ENCODE measurements at places on chromosomes 3 and 15.

DNA sequence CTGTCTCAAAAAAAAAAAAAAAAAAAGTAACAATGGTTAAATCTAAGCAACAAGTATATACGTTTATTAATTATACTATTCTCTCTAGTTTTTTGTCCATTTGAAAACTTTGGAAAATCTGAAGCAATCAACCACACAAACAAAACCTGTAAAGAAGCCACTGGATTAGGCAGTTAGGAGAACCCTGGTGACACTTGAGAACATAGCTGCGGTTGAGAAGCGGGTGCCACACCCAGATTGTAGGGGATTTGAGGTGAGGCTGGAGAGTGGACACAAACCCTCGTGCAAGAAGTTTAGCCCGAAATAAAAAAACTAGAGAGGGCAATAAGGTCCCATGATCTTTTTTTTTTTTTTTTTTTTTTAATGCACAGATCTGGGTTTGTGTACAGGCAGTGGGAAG lies 25.9 kb upstream of the ZBTB38 start:
- no peak for DNase-seq

GRCh38 chr3:61200270-61200669 lies 51.0 kb downstream of the FHIT start:
- no peak for DNase-seq

DNA sequence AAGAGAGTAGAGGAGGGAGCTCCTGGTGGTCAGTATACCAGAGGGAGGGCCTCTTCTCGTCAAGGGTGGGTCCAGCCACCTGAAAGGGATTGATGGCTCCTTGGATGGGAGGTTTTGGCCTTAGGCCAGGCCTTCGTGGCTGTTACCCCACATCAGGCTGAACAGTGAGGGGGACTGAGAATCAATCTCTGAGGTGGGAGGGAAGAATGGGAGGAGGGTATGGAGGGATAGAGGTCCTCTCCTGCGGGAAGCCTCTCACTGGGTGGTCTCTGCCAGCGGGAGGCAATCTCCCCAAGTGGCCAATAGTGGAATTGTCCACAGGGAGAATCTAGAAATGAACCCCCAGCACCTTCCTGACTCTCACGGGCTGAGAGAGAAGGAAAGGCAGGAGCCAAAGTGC lies 53.5 kb downstream of the BSN start:
- no peak for DNase-seq

DNA sequence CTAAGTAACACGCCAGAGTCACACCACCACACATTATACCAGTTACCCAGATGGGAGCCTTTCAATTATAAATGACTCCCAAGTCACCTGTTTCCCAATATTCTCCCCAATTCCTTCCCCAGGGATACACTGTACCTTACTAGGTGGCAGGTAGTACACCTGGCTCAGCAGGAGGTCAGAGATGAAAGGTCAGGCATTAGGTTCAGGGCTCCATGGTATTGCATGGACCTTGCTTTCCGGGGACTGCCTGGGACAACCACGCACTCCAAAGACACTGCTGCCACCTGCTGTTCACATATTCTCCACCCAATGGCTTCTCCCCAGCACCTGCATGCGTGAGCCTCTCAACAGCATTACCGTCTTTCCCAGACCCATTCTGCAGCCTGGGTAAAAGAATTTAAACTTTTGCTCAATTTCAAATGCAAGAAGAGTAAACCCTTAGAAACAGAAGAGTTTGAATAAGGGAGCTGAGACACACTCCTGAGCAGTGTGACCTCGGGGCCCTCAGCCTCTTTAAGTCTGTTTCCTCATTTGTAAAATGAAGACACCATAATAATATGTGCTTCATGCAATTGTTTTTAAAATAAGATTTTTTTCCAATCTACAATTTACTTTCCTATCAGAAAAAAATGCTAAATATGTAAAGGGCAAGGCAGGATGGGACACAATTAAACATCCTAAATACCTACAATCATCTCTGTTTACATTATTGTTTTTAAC lies 28.0 kb upstream of the LACTB start:
- no peak for DNase-seq

DNA sequence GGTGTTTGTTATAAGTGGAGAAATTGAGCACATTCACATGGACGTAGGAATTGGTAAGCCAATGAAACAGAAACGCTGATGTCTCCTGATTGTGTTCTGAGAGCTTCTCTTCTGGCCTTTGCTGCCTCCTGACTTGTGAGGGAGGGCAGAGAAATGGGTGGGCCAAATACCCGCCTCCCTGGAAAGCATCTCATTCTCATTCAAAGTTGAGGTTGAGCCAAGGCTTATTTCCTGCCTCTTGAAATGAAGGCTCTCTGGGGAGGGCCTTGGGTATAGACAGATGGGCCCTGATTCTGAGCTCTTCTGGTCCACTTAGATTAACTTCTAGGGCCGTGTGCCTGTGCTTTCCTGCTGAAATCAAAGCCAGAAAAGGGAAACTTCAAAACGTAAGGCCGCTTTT lies 57.4 kb upstream of the MYZAP start:
- DNase-seq = peak; percentile 92

- DNase-seq = no peak
These were observed 309.8 kb upstream of the MANF start for GRCh38 chr3:51075221-51075775.

DNA sequence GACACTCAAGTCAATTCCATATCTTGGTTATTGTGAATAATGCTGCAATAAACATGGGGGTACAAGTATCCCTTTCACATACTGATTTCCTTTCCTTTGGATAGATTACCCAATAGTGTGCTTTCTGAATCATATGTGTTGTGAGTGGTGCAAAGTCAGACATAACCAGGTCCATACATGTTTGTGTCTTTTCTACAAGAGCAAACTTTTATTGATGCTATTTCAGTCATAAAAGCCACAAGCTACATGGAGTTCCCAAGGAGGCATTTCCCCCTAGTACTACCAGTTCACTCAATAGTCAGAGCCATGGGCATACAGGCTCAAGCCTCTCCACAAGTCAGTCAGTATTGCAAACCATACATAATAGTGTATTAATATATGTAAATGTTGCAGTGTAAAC lies 10.1 kb downstream of the CEP63 start:
- no peak for DNase-seq

DNA sequence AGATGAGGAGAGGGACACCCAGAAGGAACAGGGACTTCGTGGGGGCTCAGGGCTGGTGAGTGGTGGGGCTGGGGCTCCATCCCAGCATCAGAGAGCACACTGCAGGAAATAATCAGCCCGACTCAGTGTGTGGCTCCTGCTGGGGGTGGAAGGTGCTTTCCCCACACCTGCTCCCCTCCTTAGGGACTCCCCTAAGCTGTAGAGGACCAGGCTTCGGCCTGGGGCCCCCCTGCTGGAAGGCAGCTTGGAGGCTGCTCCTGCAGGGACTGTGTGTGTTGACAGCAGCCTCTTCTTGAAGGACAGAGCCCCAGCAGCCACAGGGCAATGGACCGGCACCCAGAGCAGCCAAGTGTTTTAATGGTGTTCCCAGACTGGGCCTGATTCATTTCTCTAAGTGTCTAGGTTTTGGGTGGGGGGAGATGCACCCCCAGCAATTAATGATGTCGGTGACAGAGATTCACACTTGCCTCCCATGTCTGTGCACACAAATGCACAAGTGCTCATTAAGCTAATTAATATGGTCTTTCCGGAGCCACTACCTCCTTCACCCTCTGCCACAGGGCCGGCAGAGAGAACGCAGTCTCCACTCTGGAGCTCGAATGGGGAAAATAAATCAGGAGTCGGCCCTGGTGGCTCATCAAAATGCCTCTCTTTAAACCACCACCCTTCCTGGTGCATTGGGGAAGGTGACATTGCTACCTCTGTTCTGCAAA lies 16.9 kb upstream of the FGD5 start:
- DNase-seq = no peak

GRCh38 chr3:184016811-184017671 lies 643 bp downstream of the ABCC5 start:
- DNase-seq = no peak

DNA sequence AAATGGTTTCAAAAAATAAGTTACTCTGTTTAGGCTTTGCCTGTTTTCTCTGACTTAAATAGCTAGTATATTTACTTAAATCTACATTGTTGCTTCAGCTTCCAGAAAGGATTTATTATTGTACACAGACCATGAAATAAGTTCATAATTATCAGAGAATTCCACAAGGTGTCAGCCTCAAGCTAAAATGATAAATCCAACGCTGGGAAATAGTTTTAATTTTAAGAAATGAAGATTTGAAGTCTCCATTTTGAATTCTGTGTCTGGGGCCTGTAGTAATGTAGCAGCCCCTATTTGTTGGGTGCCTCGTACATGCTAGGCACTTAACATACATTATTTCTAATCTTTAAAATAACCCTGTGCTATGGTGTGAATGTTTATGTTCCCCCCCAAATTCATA lies 92.6 kb upstream of the KCNMB2 start:
- DNase-seq = no peak

DNA sequence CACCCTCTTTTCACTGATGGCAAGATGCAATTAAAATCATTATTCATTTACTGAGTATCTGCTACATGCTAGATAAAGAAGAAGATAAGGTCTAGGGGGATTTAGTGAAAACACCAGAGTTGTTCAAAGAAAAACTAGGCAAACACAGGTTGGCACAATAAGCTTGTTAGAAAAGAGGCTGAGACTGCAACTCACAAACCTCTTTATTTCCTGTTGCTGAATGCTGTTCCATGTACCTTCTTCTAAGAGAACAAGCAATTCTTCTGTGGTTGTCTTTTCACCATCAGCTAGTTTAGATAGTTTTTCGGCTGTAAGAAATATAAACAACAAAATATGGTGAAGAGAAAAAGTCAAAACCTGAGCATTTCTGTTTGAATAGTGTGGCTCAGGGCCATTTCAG lies 61.1 kb downstream of the EIF3J start:
- no peak for DNase-seq

GRCh38 chr3:98528474-98529346 lies 3.1 kb upstream of the GPR15 start:
- DNase-seq = no peak

GRCh38 chr3:167750272-167750971 lies 14.9 kb downstream of the SERPINI1 start:
- no peak for DNase-seq

DNA sequence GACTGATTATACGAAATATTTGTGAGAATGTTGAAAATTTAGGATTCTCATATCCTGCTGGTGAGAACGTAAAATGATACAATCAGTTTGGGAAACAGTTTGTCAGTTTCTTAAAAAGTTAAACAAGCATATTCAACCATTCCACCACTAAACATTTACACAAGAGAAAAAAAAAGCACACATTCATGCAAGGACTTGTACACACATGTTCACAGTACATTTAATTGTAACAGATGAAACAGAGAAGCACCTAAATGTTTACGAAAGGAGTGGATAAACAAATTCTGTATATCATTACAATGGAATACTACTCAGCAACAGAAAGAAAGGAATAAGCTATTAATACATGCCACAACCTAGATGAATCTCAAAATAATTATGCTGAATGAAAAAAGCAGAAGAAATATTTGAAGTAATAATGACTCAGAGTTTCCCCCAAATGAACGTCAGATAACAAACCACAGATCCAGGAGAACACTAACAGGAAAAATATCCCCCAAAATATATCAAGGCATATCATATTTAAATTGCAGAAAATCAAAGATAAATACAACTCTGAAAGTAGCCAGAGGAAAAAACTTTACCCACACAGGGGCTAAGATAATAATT lies 14.3 kb downstream of the ANKRD28 start:
- DNase-seq = no peak

- no peak for DNase-seq
These were observed 16.6 kb downstream of the CAPN3 start for GRCh38 chr15:42375941-42376340.

DNA sequence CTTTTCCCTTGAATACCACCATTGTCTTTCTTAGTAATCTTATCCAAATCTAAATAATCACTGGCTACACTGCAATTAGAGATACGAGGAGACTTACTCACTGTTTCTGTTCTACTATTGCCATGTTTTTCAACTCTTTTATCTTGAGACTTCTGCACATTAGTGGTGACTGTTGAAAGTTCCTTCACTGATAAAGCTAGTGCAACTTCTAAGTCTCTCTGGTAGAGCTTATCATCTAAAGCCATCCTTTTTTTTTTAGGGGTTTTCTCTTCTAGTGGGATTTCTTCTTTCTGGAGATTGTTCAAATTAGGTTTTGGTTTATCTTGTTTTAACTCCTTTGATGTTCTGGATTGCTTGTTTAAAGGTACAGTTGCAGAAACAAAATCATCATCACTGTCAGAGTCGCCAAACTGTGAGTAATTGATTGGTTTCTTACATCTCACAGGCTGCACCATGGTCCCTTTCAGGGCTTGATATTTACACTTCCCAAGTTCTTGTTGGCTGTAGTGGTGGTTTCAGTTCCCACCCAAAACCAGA lies 37.7 kb downstream of the NCK1 start:
- no peak for DNase-seq

DNA sequence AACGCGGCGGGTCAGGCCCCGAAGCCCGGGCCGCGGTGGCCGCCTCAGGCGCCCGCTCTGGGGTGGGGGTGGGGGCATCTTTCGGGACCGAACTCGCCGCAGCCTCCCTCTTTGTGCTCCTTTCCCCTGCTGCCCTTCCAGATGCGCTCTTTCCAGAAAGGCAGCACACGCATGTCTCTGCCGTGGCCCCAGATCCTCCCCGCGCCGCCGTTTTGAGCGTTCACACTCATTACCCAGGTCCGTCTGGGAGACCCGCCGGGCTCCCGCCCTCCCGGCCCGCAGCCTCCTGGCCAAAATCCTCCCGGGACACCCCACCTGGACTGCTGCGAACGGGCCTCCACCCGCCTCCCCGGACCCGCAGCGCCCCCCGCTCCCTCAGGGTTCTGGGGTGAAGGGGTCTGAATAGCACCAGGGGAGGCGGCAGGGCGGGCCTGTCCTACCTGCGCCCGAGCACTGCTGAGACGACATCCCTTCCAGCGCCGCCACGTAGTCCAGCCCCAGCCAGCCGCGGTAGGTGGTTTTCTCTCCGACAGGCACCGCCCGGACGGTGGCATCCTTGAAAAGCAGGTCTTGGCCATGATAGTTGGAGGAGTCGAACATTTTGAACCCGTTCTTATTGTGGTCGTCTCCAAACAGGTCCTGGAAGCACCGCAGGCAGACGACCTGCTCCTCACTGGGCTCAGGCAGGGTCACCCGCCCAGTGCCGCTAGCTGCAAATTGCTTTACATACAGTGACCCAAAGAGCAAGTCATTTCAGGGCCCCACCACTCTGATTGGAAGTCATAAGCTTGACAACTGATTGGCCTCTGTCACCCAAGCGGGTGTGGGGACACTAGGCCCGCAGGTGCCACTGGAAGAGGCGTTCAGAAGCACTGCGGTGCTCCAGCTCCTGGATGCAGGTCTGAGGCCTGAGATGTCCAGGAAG lies 25.9 kb downstream of the MELTF start:
- DNase-seq = no peak

- no peak for DNase-seq
These were observed 482.5 kb upstream of the TBL1XR1 start for GRCh38 chr3:177679568-177680471.
